ENCODE measurements at places on chromosomes 2 and 18.

GRCh38 chr18:35143622-35144596, 96.9 kb upstream of the ZNF397 start:
- DNase-seq: peak; percentile 34

GRCh38 chr18:48161911-48162698, 231.6 kb upstream of the SMAD2 start:
- DNase-seq: peak; percentile 64

- no peak for DNase-seq
These were observed 55.7 kb downstream of the DPYSL5 start for GRCh38 chr2:26903676-26904075.

DNA sequence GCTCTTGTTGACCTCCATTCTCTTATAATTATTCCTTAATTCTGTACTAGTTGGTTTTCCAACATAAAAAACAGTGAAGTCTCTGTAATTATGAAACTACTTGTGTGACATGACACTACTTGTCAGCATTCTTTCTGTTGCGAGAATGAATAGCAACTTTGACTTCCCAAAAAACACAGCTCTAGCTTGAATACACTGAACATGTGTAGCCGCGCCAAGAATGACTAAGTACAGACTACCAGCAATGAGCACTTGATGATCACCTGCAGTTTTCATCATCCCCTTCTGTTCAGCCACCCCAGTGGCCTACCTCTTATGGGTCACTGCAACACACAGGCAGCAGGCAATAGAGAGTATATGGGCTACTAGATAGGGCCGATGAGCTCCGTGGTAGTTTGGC, 229.3 kb downstream of the TGIF1 start:
- no peak for DNase-seq

GRCh38 chr2:29109246-29109645, 6.0 kb upstream of the CLIP4 start:
- no peak for DNase-seq

GRCh38 chr2:206708286-206708685, 9.9 kb downstream of the DYTN start:
- DNase-seq: no peak

DNA sequence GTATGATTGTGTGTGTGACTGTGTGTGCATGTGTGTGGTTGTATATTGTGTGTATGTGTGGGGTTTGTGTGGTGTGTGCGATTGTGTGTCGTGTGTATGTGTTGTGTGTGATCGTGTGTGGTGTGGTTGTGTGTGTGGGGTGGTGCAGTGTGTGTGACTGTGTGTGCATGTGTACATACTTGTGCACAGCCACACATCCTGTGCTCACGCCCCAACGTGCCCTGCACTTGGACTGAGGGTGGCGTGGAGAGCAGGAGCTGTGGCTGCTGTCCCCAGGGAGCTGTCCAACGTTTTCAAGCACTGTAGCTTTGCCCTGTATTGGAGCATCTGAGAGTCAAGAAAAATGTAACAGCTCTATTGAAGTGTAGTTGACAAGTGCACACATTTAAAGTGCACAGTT, 243.2 kb upstream of the HDAC4 start:
- no peak for DNase-seq

GRCh38 chr18:80108121-80108536, 933 bp upstream of the ADNP2 start:
- DNase-seq: no peak

GRCh38 chr2:17981936-17982335, 103.5 kb downstream of the KCNS3 start:
- DNase-seq: no peak

GRCh38 chr18:58828399-58829121, 36.1 kb upstream of the ZNF532 start:
- DNase-seq: no peak

DNA sequence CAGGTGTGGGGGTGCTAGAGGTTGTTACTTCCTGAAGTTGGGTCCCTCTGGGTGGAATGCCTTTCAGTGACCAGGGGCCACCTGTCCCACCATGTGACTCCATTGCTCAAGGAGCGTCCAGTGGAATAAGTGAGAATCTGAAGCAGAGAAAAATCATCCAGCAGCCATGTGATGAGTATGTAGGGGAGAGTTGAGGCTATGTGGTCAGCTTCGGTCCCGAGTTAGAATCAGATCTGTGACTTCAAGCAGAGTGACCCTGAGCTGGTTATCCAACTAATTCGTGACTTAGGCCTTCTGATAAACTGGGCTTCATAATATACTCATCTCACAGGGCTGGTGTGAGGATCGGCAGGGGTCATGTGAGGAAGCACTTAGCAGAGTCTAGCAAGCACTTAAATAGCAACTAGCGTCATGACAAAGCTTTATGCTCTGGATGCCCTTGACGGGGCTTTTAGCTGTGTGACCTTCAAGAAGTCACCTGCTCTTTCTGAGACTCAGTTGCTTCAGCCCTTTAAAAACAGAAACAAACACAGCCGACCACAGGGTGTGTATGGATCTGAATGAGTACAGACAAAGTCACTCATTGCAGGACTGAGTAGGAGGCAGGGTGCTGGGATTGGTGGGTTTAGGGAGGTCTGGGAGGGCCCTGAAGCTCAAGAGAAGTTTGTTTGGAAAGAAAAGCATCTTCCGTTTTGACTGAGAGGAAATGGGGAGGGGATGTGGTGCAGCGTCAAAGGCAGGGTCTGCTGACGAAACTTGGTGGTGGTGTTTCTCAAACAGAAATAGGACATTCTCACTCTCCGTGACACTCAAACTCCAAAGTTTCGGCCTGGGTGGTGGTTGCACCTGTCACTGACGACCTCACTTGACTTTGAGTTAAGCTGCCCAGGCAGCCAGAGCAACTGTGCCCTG, 264.0 kb upstream of the CXCR4 start:
- no peak for DNase-seq

DNA sequence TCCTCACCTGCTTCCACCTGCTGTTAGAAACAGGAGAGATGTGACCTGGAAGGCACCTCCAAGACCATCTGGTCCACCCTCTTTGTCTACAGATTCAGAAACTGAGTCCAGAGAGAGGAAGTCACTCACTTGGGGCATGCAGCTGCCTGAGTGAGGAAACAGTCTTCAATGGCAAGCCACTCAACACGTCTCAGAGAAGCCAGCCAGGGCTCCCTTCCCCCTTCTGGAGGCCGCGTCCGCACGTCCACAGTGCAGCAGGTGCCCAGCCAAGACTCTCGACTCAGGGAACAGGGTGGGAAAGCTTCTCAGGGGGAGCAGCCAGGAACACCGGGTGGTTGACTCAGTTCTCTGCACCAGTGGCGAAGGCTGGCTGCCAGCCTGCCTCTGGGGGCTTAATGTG, 201.7 kb downstream of the BCL11A start:
- DNase-seq: no peak

- DNase-seq: no peak
These were observed 21.0 kb upstream of the EDAR start for GRCh38 chr2:109009920-109010610.

DNA sequence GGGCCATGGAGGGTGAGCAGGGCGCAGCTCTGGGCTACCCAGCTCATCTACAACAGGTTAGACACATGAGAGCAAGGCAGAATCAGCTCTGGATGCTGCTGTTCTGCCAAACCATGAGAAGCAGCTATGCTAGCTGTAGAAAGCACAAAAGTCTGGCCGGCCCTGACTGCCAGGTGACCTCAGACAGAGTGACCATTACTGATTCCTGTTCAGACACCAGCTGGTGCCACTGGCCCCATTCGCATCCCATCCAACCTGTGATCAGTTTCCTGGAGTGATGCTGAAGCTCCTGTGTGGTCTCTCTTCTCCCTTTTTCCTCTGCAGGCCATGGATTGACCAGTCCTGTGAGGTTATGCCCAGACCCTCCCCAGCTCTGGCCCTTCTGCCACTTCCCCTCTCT, 14.3 kb downstream of the RBMS1 start:
- no peak for DNase-seq

- DNase-seq: no peak
These were observed 20.1 kb upstream of the NAB1 start for GRCh38 chr2:190628591-190629319.

DNA sequence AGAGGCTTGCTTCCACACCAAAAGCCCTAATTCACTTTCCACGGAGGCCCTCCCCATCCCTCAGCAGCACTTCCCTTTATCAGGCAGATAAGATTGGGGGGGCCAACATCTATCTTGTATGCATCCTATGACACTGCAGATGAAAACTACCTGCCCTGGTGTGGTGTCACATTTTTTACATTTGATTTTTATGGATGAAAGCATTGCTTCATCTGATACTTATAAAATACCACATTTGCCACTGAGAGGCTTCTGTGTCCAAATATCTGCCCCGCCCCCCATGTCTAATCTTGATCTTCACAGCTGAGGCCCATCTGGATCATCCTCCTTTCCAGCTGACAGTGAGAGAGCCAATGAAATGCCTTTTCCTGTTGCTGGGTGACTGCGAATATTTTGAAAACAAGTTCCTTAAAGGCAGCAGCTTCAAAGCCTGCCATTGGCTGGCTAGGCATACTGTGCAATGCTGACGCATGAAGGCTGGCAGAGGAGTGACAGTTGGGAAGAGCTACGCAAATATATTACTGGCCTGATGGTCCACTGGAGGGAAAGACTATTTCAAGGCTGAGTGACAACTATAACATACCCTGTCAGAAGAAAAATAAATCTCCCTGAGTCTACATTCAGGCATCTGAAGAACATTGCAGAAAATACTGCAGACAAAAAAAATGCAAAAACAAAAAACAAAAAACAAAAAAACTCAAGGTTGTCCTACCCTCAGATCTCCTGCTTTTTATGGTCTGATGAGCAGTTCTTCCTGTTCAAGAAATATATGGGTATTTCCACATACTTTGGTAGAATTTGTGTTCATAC, 318.7 kb downstream of the PDE11A start:
- no peak for DNase-seq

- DNase-seq: no peak
These were observed 87.9 kb downstream of the CNTNAP5 start for GRCh38 chr2:124112966-124113365.

DNA sequence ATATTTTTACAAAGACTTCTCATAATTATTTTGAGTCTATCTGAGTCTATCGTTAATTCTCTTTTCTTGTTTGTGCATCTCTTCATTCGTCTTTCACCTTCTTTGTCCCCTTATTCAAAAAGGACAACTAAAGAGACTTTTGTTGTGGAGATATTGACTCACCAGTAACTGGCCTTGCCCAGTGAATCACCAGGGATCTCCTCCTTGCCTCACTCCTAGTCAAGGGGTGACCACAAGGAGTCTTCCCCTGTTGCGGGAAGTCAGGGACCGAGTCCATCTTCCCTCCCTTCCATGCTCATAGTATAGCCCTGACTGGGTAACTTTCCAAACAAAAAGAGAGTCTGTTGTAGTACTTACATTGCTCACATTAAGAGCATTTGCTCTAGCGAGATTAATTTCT, 158.9 kb downstream of the NEB start:
- DNase-seq: no peak

GRCh38 chr2:209901172-209901571, 101.3 kb upstream of the RPE start:
- no peak for DNase-seq

- DNase-seq: no peak
These were observed 16.6 kb downstream of the NCKAP1 start for GRCh38 chr2:183021613-183022012.

DNA sequence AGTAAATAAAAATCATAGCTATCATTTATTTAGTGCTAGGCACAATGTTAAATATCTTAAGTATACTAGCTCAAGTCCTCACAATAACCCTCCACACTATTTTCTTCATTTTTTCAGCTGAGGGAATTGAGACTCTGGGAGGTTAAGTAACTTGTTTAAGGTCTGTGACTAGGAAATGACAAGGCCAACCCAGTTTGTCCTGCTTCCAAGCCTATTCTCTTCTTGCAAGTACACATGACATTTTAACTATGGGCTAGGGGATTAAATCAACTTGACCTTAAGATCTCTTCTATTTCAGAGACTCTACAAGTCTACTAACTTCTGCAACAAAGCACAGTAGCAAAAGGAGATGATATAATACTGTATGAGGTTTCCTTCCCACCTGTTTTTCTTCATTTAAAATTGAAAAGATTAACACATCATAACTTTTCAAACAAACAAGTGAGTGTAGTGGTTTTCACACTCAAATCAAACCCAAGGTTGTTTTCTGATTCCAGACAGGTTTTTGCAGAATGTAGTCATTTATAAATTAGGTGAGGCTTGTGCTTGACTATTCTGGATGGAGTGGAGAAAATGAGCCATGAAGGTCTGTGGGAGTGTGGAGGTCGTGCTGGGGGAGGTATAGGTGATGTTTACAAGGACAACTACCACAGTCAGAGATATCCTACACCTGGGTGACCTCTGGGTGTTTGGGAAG, 57.0 kb downstream of the CD28 start:
- DNase-seq: no peak

DNA sequence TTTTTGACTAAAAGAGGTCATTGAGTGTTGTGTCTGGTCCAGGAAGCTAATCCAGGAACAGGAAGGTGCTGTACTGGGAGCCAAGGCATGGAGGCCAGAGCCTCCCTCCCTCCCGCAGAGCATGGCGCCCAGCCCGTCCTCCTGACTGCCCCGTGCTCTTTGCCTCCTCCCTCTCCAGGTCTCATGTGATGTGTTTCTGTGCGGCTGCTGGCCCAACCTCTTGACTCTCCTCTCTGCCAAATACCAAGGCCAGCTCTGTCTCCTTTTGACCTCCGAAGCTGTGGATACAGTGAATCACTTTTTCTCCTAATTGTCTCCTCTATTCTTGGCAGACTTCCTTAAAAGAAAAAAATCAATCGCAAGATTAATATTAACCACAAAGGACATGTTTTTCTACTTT, 284.1 kb downstream of the PHLPP1 start:
- no peak for DNase-seq

DNA sequence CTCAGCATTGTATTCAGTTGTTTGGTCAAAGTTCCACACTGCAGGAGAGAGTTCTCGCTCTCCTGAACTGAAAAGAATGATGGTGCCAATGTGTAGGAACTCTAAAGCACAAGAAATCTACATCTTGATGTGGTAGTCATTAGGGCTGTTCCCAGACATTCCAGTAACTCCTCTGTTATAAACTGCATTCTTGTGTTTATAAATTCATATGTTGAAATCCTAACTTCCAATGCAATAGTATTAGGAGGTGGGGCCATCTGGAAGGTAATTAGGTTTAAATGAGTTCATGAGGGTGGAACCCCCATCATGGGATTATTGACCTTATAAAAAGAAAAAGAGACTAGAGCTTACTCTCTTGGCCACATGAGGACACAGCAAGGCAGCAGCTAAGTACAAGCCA, 239.6 kb downstream of the CDH20 start:
- DNase-seq: no peak

GRCh38 chr2:229273006-229273722, 2.1 kb upstream of the PID1 start:
- DNase-seq: no peak

- no peak for DNase-seq
These were observed 5.0 kb downstream of the SPIRE1 start for GRCh38 chr18:12652861-12653401.

DNA sequence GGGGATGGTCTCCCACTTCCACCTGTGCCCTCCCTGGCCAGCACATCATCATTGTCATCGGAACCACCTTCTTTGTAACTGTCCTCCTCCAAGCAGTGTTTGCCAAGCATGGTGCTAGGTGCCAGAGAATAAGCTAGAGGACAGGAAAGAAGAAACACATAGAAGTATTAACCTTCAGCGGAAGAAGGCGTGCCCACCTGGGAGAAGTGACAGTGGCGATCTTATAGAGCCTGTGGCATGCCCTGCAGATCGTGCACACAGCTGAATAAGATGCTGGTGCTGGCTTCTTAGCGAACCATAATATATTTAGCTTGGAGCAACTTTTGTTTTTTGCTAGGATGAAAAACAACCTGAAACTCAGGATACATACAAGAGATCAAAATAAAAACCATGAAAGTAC, 148.0 kb downstream of the FAM210A start:
- DNase-seq: no peak

GRCh38 chr2:135637456-135638087, 104.1 kb upstream of the UBXN4 start:
- no peak for DNase-seq
